ENCODE measurements at places on chromosomes 12 and 14. TPM values are rescaled to one million over a fixed set of nuclear protein-coding genes. Genes with fewer than 3 reads are reported as not detected.

DNA sequence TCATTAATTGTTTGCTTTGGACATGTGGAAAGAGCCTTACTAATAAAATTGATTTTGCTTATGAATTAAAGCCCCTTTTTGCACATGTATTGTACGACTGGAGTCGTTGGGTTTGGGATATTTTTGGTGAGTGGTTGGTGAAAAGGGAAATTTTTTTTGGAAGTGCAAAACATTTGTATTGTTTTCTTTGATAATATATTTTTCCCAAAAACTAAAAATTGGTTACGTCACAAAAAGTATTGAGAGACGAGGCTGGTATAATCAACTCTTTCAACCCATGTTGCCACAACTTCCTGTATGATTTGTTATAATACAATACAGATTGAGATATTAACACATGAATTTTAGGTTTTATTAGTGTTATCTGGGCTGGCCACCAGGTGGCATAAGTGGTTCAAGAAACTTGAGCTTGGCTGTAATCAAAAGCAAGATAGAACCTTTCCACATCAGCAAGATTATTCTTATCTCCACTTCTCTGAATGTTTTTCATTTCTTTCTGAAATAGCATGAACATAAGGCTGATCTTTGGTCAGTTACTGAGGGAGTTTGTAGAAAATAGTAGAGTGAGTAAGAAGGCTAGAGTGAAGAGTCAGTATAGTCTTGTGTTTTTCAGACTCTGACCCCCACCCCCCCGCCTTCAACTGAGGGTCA lies 8.7 kb downstream of the NGDN start:
- no peak for DNase-seq
- no peak overlapping the region for H3K4me3 ChIP-seq
- H3K27me3 ChIP-seq, result no peaks in the 10 kb centered on the region
- H3K36me3 ChIP-seq, result peaks cover 38% of the 10 kb centered on the region
- H3K27ac ChIP-seq, result no peak overlapping the region

DNA sequence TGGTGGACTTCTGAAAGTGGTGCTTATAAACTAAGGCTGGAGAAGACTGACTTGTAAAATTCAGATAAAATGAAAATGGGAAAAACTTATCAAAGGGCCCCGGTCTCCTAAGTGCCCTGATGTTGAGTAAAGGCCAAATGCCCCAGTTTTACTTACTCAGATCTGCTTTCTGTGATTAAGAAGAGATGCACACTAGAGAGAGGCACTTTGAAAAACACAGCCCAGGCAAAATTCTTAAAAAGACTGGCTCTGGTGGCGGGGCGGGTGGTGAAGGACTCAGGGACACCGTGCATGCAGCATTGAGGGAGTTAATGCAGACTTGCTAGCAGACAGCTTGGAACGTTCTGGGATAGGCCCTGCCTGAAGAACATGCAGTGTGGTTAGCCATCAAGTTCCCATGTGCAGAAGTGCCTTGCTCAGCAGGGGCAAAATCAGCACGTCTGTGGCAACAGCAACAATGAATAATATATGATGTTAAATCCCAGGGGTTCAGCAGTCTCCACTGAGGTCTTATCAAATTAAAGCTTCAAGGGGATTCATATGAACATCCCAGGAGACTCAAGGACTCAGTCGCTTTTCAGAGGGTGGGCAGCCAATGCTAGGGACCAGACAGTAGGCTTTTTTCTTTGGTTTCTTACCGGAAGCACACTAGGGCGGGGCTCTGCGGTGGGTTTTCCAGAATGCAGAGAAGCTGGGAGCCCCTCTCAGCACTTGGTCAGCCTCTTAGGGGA lies 105.0 kb downstream of the DAD1 start:
- H3K27ac ChIP-seq, result peak overlapping the region; percentile 89
- H3K4me3 ChIP-seq, result peak overlapping the region; percentile 87
- DNase-seq, result no peak

GRCh38 chr12:6059221-6059620 lies 65.2 kb downstream of the VWF start:
- H3K4me1 ChIP-seq, result no peaks in the 10 kb centered on the region
- H3K27ac ChIP-seq, result no peak overlapping the region
- no peak overlapping the region for H3K4me3 ChIP-seq
- no peak for DNase-seq
- no peaks in the 10 kb centered on the region for H3K36me3 ChIP-seq

- no peak overlapping the region for H3K4me3 ChIP-seq
- peaks cover 46% of the 10 kb centered on the region for H3K36me3 ChIP-seq
- H3K4me1 ChIP-seq, result peaks cover 3% of the 10 kb centered on the region
These were observed 24.7 kb downstream of the ANKLE2 start for GRCh38 chr12:132736913-132737312.

- peak within 1 kb of the TSS; percentile 65 for H3K4me3 ChIP-seq
- DNase-seq, result no peak
- peaks cover 49% of the 10 kb centered on the region for H3K27me3 ChIP-seq
- H3K27ac ChIP-seq, result no peak within 1 kb of the TSS
These were observed 50.3 kb downstream of the SNAPC1 start for GRCh38 chr14:61812347-61813095.

- H3K27ac ChIP-seq, result no peak overlapping the region
- H3K36me3 ChIP-seq, result no peaks in the 10 kb centered on the region
- peaks cover 3% of the 10 kb centered on the region for H3K4me1 ChIP-seq
- no peak for DNase-seq
- no peak overlapping the region for H3K4me3 ChIP-seq
- no peaks in the 10 kb centered on the region for H3K27me3 ChIP-seq
These were observed 106.9 kb upstream of the DYRK2 start for GRCh38 chr12:67541625-67541991.

GRCh38 chr12:26512213-26512612 lies 316.8 kb downstream of the SSPN start:
- no peaks in the 10 kb centered on the region for H3K36me3 ChIP-seq
- H3K4me1 ChIP-seq, result peaks cover 10% of the 10 kb centered on the region
- no peak overlapping the region for H3K4me3 ChIP-seq
- DNase-seq, result no peak
- no peaks in the 10 kb centered on the region for H3K27me3 ChIP-seq

- peak overlapping the region; percentile 70 for H3K4me3 ChIP-seq
- H3K27me3 ChIP-seq, result no peaks in the 10 kb centered on the region
- peak; percentile 97 for DNase-seq
- H3K36me3 ChIP-seq, result peaks cover 28% of the 10 kb centered on the region
- peaks cover 72% of the 10 kb centered on the region for H3K4me1 ChIP-seq
These were observed 140.5 kb downstream of the FOXN3 start for GRCh38 chr14:89276424-89276975.

DNA sequence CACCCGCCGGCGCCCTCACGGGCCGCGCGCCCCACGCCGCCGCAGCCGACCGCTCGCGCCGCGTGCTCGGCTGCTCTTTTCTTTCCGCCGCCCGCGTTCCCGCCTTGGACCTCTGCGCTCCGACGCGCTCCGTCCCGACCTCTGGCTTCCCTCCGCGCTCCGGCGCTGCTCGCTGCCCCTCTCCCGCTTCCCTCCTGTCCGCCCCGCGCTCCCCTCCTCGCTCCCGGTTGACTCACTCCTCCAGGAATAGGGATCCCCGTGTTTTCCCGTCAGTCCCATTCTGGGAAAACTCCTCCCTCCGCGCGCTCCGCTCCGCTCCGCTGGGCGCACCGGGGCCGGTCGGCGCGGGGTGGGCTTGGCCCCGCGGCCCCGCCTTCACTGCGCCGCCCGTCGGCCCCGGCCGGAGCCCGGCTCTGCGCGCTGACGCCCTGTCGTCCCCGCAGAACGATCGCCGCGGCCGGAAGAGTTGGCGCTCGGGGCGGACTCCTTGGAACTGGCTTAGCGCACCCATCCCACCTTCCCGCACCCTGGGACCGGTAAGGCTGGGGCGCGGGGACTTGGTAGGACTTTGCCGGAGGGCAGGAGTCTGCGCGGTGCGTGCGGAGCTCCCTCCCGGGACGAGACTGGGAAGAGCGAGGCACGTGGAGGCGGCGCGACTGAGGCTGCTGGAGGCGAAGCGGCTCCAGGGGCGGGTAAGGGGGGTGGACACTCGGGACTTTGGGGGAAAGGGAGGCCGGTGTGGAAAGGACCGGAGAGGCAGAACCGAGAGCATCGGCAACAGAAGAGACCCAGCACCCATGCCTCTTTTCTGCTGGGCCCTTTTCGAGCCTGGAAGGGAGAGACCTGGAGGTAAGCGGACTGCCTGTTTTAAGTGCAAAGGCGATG lies 550 bp downstream of the TEAD4 start:
- no peak overlapping the region for H3K27ac ChIP-seq
- no peak for DNase-seq
- peak overlapping the region; percentile 32 for H3K4me3 ChIP-seq
- peaks cover 56% of the 10 kb centered on the region for H3K27me3 ChIP-seq
- H3K36me3 ChIP-seq, result no peaks in the 10 kb centered on the region

GRCh38 chr12:6627616-6628015 lies 8.1 kb downstream of the LPAR5 start:
- H3K4me3 ChIP-seq, result peak overlapping the region; percentile 84
- H3K27ac ChIP-seq, result peak overlapping the region; percentile 29
- no peaks in the 10 kb centered on the region for H3K27me3 ChIP-seq
- no peak for DNase-seq

GRCh38 chr14:51073731-51074130 lies 21.2 kb downstream of the TRIM9 start:
- no peaks in the 10 kb centered on the region for H3K4me1 ChIP-seq
- H3K36me3 ChIP-seq, result no peaks in the 10 kb centered on the region
- H3K4me3 ChIP-seq, result no peak overlapping the region
- H3K27ac ChIP-seq, result no peak overlapping the region

Gene GPR68
- total RNA-seq, result 17.4 TPM

Gene AKAP3
- total RNA-seq, result 0.71 TPM

Gene KRT85
- total RNA-seq, result not detected

Gene IKBIP
- total RNA-seq, result 23.9 TPM

Gene GZMB
- total RNA-seq, result 1,173 TPM

Gene BICD1
- total RNA-seq, result 16.6 TPM

Gene ALDH1L2
- total RNA-seq, result 0.29 TPM

Gene MGST1
- 11.3 TPM for total RNA-seq
